Bronchial epithelial cell (primary cell): ENCODE measurements at places on chromosomes 5 and 9. TPM values are rescaled to one million over a fixed set of nuclear protein-coding genes. Genes with fewer than 3 reads are reported as not detected.

Gene DAP
- 10.5 and 11.8 TPM in 2 replicates for total RNA-seq

Gene STC2
- total RNA-seq, result 310 and 440 TPM in 2 replicates

Gene DPP7
- 45.1 and 66.6 TPM in 2 replicates for total RNA-seq

Gene PPP3R2
- total RNA-seq, result not detected in 2 replicates

Gene FABP6
- 0.77 TPM in 1 of 2 replicates, not detected in the other for total RNA-seq

Gene HAVCR2
- 0.38 and 0.53 TPM in 2 replicates for total RNA-seq

Gene HAND1
- not detected in 2 replicates for total RNA-seq

Gene RELL2
- 14.2 and 16.6 TPM in 2 replicates for total RNA-seq

Gene NR5A1
- not detected in 2 replicates for total RNA-seq

Gene BTNL9
- total RNA-seq, result 0.13 TPM in 1 of 2 replicates, not detected in the other

Gene CTNND2
- not detected in 2 replicates for total RNA-seq

Gene CNOT8
- total RNA-seq, result 41.2 and 56.1 TPM in 2 replicates

Gene CCDC183
- under 0.01 and 0.38 TPM in 2 replicates for total RNA-seq

Gene SPATA31D4
- total RNA-seq, result not detected in 2 replicates

Gene F2RL2
- under 0.01 TPM in 1 of 2 replicates, not detected in the other for total RNA-seq

Gene SPATA31E1
- total RNA-seq, result not detected in 2 replicates

Gene ACTBL2
- under 0.01 TPM in 1 of 2 replicates, not detected in the other for total RNA-seq

Gene GPX3
- 79.0 and 182 TPM in 2 replicates for total RNA-seq

Gene EXOSC3
- 25.8 and 37.0 TPM in 2 replicates for total RNA-seq

Gene COL15A1
- under 0.01 and 1.6 TPM in 2 replicates for total RNA-seq

Gene MYORG
- 2.1 and 5.1 TPM in 2 replicates for total RNA-seq

Gene PAPPA
- 0.13 and 1.3 TPM in 2 replicates for total RNA-seq

Gene CMBL
- 0.51 and 6.1 TPM in 2 replicates for total RNA-seq

Gene FAM78A
- total RNA-seq, result under 0.01 and 0.26 TPM in 2 replicates

Gene EPB41L4A
- total RNA-seq, result 5.3 and 8.3 TPM in 2 replicates

Gene CCDC69
- total RNA-seq, result 0.79 and 1.7 TPM in 2 replicates

Gene IL33
- total RNA-seq, result 1.0 and 2.4 TPM in 2 replicates

Gene SLC45A2
- not detected in 2 replicates for total RNA-seq

Gene NUDT12
- total RNA-seq, result 11.6 and 22.4 TPM in 2 replicates

Gene MEIKIN
- total RNA-seq, result not detected in 2 replicates

Gene SLC36A3
- total RNA-seq, result not detected in 2 replicates

Gene ZBED3
- 0.53 and 0.90 TPM in 2 replicates for total RNA-seq

Gene CTXN3
- total RNA-seq, result not detected in 2 replicates

Gene GFPT2
- total RNA-seq, result 0.26 and 0.53 TPM in 2 replicates

Gene SYNPO
- 1.3 and 2.2 TPM in 2 replicates for total RNA-seq

Gene UBLCP1
- total RNA-seq, result 14.5 and 39.3 TPM in 2 replicates

Gene LMX1B
- total RNA-seq, result under 0.01 TPM in 1 of 2 replicates, not detected in the other

Gene TXNDC8
- total RNA-seq, result not detected in 2 replicates

Gene ABL1
- total RNA-seq, result 17.6 and 20.1 TPM in 2 replicates

Gene PHF24
- total RNA-seq, result 0.13 and 0.26 TPM in 2 replicates

Gene GARIN3
- total RNA-seq, result not detected in 2 replicates

Gene CDC20B
- not detected in 2 replicates for total RNA-seq

Gene SVEP1
- total RNA-seq, result 0.26 and 1.3 TPM in 2 replicates

Gene GGTA1
- total RNA-seq, result 0.13 TPM in 1 of 2 replicates, not detected in the other

Gene FOXD4L5
- under 0.01 and 0.13 TPM in 2 replicates for total RNA-seq

Gene CBY3
- not detected in 2 replicates for total RNA-seq
